CD4-positive, alpha-beta T cell treated with Interferon alpha-2 for 1 hour (primary cell): ENCODE measurements at places on chromosomes 4 and X.

- no peak for DNase-seq
Measured at GRCh38 chr4:108175966-108176365, 7.2 kb upstream of the LEF1 start.

- no peak for DNase-seq
Measured at GRCh38 chrX:139831675-139832456, 101.0 kb downstream of the ATP11C start.

DNA sequence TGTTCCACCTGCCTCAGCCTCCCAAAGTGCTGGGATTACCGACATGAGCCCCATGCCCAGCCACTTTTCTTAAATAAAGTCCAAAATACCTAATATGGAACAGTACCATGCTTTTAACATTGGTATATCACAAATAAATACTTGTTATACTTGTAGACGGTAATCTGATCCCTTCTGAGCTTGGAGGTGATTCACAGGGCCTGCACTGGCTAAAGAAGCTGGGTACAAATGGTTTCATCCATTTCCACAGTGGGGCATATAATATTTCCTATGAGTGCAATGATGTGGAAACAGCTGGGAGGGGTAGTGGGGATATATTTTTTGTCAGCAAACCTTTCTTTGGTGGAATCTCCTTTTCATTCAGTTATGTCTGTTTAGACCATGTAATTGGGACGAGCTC, 35.8 kb downstream of the PLK4 start:
- DNase-seq = no peak

- no peak for DNase-seq
Measured at GRCh38 chrX:22963196-22963595, 36.6 kb upstream of the DDX53 start.

GRCh38 chr4:171221181-171221580, 592.0 kb upstream of the GALNTL6 start:
- DNase-seq = no peak

- no peak for DNase-seq
Measured at GRCh38 chr4:26021417-26022345, 107.7 kb downstream of the SMIM20 start.

GRCh38 chr4:3246458-3247398, 2.2 kb upstream of the MSANTD1 start:
- no peak for DNase-seq

DNA sequence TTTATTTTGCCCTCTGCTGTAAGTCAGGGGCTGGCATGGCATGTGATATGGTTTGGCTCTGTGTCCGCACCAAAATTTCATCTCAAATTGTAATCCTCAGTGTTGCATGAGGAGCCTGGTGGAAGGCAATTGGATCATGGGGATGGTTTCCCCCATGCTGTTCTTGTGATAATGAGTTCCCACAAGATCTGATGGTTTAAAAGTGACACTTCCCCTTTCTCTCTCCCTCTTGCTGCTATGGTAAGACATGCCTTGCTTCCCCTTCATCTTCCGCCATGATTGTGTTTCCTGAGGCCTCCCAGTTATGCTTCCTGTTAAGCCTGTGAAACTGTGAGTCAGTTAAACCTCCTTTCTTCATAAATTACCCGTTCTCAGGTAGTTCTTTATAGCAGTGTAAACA, 72.0 kb upstream of the MSX1 start:
- no peak for DNase-seq

DNA sequence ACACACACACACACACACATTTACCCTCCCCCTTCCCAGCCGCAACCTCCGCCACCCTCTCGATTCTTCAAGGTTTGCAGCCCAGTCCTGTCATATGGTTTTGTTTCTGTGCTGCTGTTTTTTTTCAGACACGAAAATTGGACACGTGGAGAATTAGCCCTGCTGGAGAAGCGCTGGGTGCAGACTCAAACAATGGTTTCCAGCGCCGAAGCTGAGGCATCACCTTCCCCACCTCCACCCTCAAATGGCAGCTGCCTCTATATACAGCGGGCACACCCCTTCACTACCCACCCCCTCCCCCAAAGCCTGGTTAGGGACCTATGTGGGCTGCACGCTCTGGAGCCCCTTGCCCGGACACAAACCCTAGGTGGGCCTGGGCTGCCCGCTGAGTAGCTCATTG, 87.9 kb downstream of the BCOR start:
- no peak for DNase-seq

GRCh38 chrX:46184749-46185148, 360.5 kb downstream of the ZNF674 start:
- no peak for DNase-seq

GRCh38 chr4:132592340-132592739, 556.8 kb upstream of the PCDH10 start:
- no peak for DNase-seq

DNA sequence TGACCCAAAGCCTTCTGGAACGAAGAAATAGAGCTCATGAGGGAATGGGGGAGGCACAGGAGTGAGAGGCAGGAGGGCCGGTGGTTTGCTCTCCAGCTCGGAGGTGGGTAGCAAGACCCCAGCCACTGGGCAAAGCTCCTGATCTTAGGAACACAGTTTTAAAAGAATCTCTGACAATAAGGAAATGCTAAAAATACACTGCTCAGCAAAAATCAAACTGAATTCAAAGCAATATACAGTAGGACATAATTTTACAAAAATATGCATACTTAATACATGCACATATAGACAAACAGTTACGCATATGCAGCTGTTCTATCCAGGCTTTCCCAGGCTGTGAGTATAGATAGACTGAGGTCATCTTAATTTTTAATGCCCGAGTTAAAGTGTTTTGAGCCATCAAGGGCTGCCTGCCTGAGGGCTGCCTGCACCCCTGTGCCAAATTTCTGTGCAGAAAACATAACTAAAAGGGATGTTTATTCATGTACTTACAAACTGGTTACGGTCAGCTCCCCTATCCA, 6.9 kb downstream of the GPR50 start:
- no peak for DNase-seq

GRCh38 chr4:176400816-176401461, 81.2 kb downstream of the SPCS3 start:
- no peak for DNase-seq

GRCh38 chr4:115366390-115366789, 253.0 kb upstream of the NDST4 start:
- DNase-seq = no peak

DNA sequence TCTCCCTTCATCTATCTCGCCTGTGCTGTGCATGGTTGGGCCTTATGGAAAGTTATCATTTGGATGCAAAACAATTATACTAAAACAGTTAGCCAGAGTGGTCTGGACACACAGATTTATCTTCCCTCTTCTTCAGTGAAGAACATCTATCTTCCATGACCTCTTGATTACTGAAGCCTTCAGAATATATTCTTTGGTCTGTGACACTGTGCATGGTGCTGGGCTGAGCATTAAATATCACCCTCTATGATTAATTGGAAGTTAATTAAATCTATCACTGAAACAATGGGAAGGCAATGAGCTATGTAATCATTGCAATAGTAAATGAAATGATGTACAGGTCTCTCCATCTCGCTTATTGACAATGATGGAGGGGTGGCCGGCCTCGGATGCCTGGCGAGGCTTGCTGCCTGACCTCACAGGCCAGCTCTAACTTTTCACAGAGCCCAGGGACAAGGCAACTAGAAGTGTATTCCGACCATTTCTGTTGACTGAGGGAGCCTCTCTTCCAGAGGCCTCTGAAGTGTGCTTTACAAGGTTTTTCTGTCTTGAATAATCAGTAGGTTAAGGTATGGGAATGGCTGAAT, 186.6 kb downstream of the NKX6-1 start:
- DNase-seq = no peak

DNA sequence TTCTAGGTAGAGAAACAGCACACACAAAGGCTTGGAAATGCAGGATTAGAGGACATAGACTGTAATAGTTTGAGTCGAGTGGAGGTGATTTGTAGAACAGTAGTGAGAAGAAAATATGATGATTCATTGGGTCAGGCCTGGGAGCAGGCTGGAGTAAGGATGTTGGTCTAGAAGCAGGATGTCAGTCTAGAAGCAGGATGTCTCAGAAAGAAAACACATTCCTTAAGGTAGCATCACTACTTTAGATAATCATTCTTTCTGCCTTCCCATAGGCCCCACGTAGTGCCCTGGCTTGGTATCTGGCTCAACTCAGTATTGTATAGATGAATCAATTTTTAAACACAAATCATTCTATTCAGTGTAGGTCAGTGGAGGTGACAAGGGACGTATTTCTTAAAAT, 11.2 kb upstream of the DACH2 start:
- no peak for DNase-seq
